ENCODE measurements at places on chromosomes 1 and 21. TPM values are rescaled to one million over a fixed set of nuclear protein-coding genes. Genes with fewer than 3 reads are reported as not detected.

- no peak for DNase-seq
Observed at GRCh38 chr1:190942475-190942874, 464.8 kb upstream of the BRINP3 start.

DNA sequence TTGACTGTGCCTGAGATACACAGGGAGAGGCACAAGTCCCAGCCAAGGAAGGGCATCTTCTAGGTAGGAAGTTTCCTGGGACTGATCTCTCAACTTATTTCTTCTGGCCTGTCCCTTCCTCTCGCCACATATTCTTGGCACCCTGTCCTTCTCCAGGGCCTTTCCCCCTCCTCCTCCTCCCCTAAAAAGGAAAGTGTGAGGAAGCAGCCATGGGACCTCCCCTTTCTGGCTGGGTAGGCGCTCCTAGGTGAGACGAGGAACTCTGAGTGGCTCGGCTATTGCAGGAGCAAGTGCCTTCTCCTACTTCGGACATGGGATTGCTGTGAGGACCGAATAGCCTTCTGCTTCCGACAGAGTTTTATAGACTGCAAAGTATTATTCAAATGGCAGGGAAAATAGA, 15.5 kb upstream of the MTARC2 start:
- DNase-seq = no peak

- no peak for DNase-seq
Observed at GRCh38 chr21:33088384-33088783, 18.4 kb downstream of the OLIG1 start.

GRCh38 chr1:119136401-119136800, 4.1 kb downstream of the WARS2 start:
- no peak for DNase-seq

GRCh38 chr1:204728045-204728444, 42.5 kb upstream of the LRRN2 start:
- DNase-seq = no peak

GRCh38 chr1:153938996-153939395, 7.5 kb downstream of the DENND4B start:
- no peak for DNase-seq

GRCh38 chr1:67429011-67429527, 1.1 kb downstream of the SERBP1 start:
- no peak for DNase-seq

The SEC16B gene
- 0.78 TPM for total RNA-seq
